T-helper 2 cell treated with Interferon-gamma antibody and Interleukin-4, amounts not matched to agents 5 μg/mL and 100 μg/mL, for 36 hours (primary cell): ENCODE measurements at places on chromosomes 3 and 15.

- DNase-seq, result no peak
Observed at GRCh38 chr15:73249499-73249898, 119.3 kb downstream of the HCN4 start.

GRCh38 chr3:129409541-129409940 lies 18.9 kb downstream of the EFCAB12 start:
- DNase-seq, result no peak

- DNase-seq, result no peak
Observed at GRCh38 chr15:85622221-85622831, 172.4 kb downstream of the KLHL25 start.

DNA sequence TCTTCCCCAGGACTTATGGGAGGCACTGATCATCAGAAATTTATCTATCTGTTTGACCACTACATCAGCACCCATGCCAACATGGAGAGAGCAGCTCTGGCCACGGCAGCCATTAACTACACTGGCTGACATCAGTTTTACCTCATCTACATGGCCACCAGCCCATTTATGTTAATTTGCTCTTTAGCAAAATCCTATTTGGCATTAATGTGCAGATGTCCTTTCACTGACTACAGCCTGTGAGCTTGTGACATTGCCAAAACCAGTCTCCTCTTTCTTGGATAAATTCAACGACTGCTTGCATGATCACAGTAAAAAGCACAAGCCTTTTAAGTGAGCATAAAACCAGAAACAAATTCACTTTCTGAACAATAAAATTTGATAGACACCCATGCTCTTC lies 47.5 kb downstream of the NR1I2 start:
- no peak for DNase-seq

DNA sequence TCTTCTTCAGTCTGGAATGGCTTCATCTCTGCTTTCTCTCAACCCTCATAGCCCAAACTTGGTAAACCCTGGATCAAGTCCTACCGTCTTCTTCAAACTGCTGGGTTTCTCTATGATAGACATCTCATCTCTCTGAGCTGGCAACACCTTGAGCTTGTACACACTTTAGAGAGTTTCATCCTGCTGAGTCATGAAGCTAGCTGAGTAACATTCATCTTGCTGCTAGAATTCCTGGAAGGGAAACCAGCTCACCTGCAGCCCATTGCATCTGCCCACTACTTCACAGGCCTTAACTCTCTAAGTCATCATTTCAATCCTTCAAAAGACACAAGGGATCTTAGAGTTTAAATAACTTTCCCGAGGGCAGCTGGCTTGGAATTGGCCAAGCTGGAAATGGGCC lies 175.5 kb upstream of the RORA start:
- no peak for DNase-seq

GRCh38 chr3:146280864-146281263 lies 30.0 kb upstream of the PLSCR4 start:
- no peak for DNase-seq

- DNase-seq, result no peak
Observed at GRCh38 chr3:107620534-107620933, 97.8 kb downstream of the BBX start.

DNA sequence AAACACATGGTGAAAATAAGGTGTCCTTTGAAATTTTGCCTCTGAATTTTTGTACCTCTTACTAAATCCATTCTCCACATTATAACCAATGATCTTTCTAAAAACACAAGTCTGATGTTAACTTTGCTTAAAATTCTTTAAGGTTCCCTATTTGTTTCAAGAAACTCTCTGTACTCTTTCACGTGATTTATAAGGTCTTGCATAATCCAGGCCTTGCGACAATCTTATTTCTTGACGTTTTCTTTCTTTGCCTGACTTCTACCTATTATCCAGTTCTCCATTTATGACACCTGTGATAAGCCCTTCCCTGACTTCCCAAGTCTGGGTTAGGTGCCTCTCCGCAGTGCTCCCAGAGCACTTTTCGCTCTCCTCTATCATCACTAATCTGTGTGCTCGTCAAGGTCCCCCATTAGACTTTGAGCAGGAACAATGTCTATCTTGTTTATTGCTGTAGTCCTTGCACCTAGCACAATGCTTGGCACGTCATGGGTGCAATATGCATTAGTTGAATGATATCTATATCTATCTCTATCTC lies 24.3 kb upstream of the KPNA1 start:
- no peak for DNase-seq

DNA sequence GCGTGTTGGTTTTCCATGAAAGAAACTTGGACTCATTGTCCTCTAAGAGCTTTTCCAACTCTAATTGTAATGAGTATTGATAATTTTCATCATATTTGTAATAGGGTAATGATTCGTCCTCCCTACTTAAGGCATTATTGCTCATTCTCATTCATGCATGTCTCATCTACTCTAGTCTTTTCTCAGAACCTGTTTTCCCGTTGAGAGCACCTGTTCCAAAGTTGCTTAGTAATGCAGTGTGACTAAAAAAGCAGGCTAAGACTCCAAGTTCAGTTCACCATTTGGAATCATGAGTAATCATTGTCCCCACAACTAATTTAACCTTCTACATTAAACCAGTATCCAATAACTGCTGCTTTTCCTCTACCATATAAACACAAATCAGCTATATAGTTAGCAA lies 84.0 kb downstream of the FILIP1L start:
- no peak for DNase-seq

- DNase-seq, result no peak
Observed at GRCh38 chr3:128561504-128561903, 68.5 kb upstream of the GATA2 start.

- no peak for DNase-seq
Observed at GRCh38 chr15:50229336-50229735, 36.2 kb downstream of the HDC start.

DNA sequence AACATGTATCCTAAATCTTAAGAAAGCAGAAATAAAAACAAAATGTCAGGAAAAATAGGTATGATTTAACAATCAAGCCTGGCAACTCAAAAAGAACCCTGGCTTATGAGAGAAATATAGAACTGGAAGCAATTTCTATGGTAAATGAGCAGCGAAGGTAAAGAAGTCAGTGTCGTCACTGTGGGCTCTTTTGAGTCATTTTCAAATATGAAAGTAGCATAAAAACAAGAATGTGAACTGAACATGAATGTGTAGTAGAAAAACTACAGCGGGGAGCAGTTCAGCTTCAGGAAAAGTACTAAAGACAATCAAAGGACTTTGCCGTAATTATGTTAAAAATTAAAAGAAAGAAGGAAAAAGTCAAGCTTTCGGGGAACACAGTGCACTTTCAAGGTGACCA lies 17.5 kb downstream of the LSG1 start:
- DNase-seq, result peak; percentile 38

DNA sequence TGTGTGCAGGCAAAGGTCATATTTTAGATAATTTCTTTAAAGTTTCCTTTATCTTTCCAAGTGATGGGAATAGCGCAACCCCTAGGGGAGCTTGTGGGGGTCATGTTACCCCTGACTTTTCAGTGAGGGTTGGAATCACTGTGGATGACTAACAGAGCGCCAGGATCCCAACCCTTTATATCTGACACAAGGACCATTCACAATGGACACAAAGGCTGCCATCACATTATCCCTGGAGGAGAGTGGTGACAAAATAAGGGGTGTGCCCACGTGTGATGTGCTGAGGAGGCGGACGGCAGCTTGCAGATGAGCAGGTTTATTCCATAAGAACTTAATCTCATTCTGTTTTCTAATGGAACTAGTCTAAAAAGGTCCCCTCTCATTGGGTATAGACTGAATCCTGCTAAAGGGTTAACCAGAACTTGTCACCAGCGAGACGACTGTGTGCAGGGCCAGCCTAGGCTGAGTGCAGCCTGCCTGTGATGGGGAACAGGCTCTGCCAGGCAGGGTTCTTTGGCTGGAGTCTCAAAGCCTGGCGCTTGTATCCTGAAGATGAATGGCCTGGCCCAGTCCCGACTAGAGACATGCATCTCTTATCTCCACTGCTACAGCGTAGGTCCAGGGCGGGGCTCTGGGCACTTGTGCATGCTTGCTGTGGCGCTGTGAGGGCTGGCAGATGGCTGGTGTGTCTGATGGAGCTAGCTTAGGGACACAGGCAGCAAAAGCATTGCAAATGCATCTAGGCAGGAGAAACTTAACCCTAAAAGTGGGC lies 50.2 kb downstream of the CHDH start:
- no peak for DNase-seq

GRCh38 chr3:189496375-189497138 lies 134.6 kb upstream of the TP63 start:
- no peak for DNase-seq

DNA sequence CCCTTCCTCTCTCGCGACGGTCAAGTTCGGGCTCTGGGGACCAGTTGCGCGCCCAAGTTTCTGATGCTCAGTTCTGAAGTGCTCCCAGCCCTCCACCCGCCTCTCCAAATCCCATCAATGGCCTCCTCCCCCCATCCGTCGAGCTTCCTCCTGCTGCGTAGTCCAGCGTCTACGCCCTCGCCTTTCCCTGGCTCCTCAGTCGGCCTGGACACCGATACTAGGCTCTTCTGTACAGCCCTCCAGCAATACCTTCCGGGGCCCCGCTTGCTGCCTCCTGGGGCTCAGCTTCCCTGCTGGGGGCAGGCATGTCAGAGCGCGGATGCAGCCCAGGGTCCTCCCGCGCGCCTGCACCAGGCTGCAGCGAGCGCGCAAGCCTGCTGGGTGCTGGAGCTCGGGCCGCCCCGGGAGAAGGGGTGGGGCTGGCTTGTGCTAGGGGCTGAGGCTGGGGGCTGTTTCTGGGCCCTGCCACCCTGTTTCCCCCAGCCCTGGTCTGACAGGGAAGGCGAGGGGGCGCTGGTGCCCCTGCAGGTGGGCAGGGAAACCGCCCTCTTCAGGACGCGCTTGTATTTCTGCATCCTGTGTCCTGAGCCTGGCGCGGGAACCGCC lies 353.3 kb upstream of the SUCLG2 start:
- no peak for DNase-seq

GRCh38 chr3:134279466-134279865 lies 28.8 kb upstream of the RYK start:
- no peak for DNase-seq

GRCh38 chr3:112413074-112413473 lies 80.1 kb downstream of the CD200 start:
- DNase-seq, result no peak

- DNase-seq, result no peak
Observed at GRCh38 chr3:64070704-64071103, 47.4 kb upstream of the PSMD6 start.
